ELR (cell line): ENCODE measurements at places on chromosomes 5 and 9.

DNA sequence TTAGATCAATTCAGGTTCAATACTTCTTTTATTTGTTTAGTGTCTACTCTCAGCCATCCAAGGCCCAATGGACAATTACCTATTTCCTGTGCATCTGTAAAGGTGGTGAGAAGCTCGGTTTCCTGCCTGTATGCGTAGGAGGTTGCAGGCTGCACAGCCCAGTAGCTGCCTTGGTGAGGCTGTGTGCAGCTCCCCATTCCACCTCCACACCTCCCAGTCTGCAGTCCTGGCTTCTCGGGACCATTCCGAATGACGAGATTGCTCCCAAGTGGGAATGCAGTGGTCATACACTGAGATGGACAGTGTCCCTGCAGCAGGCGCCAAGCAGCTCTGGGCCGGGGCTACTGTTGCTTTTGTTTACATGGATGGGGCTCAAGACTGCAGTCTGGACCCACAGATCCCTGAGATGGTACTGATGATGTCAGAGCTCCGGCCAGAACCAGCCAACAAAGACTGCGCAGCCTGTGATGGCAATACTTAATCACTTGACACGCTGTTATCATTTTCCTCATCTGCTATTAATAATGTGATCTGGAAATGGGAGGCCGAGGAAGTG, 206.1 kb upstream of the IRX1 start:
- DNase-seq = no peak

DNA sequence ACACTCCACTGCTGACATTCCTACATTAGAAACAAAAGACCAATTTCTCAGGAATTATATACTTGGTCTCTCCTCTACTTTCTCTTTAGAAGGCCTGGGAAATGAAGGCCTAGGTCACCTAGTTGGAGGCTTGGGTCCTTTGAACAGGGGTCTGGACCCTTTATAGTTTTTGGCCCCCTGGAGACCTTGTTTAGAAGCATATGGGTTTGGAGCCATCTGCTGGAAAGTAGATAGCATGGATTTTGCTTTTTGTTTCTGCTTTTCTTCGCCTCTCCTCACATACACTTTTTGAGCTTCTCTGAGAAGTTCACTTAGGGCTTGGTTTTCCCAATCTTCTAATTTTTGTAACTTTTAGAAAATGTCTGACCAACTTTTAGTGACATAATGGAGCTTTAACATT, 67.1 kb upstream of the CDK20 start:
- DNase-seq = peak; percentile 37

GRCh38 chr9:93346231-93347112, 105.0 kb upstream of the FAM120A start:
- DNase-seq = no peak

GRCh38 chr9:27209034-27209433, 87.9 kb downstream of the EQTN start:
- no peak for DNase-seq

DNA sequence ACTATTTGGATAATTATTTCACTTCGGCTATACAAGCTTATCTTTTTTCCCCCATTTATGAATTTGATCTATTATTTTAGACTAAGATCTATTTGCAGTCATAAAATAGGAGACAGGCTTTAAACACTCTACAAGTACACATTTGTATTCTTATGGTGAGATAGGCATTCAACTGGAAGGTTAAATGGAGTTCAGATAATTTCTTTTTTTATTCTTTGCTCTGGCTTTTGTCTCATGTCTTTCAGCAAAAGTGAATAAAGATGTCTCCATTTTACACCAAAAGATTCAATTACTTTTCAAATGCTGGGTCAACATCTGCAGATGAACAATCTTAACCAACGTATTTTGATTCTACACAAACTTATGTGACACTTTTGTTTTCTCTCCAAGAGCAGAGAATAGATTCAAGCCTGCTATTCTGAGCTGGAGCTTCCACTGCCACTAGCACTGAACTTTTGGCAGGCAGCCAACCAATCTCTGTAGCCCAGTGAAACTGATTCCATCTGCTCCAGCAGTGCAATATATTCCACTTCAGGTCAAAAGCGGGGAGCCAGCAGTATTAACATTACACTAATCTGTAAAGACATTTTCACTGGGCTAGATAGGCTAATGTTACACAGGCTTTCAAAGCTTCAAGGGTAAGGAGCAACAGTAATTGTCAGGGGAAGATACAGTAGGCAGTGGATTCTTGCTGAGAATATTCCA, 452.0 kb upstream of the ZNF608 start:
- DNase-seq = peak; percentile 32

DNA sequence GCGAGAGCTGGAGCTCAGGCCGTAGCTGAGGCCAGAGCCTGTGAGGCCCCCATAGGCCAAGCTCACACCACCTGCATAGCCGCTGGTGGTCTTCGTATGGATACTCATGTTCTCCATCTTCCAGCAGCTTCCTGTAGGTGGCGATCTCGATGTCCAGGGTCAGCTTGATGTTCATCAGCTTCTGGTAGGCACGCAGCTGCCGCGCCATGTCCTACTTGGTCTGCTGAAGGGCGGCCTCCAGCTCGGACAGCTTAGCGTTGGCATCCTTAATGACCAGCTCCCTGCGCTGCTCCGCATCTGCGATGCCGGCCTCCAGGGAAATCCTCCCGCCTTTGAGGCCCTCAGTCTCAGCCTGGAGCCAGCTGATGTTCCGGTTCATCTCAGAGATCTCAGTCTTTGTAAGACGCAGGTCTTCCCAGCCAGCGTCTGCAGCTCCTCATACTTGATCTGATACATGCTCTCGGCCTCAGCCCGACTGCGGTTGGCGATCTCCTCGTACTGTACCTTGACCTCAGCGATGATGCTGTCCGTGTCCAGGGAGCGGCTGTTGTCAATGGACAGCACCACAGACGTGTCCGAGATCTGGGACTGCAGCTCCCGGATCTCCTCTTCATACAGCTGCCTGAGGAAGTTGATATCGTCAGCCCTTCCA, 172.1 kb downstream of the PPP2R2B start:
- DNase-seq = no peak

DNA sequence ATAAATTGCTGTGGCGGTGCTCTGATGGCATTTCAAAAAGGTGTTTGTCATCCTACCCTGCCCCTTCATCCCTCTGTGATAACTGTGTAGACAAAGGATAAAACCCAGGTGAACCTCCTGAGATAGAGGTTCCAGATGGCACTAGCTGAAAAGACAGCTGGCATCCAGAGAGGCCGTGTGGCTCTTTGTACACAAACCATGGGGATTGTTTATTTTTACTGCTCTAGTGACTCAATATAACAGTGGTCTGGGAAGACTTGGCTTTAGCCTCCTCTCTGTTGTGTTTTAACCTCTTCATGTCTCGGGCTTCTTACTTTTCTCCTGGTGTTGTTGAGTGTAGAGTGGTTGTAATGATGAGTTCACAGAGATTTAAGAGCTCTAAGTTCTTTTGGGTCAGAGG, 48.8 kb downstream of the SH3GL2 start:
- peak; percentile 38 for DNase-seq

GRCh38 chr5:173881811-173882575, 6.2 kb upstream of the CPEB4 start:
- peak; percentile 72 for DNase-seq

DNA sequence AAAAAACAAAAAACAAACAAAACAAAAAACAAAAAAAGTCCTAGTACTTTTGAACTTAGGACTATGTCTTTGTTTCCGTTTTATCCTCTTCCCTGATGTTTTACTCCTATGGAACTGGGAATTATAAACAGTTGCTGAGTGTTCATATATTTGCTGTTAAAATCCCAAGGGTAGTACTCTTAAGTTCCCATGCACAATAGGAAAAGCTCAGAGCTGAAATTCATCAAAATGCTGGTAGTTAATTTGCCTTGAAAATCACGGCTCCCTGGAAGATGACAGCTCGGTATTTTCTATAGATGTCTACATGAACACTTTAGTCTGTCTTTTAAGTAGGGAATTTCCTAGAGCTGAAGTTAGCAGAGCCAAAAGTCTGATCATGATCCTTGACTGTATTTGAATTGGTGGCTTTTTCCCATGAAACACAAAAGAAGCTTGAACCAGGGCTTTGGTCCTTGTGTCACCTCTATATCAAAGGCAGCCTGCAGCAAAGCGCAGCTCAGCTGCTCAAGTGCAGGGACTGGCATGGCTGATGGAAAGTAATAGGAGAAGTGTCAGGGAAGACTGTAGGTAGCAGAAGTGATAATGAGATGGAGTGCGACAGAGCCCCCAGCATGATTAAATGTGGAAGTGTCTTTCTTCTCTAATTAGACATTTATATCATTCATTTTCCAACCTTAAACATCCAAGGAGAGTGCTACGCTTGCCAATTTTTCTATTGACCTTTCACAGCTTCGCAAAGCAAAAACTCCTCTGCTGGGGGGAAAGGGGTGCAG, 310.9 kb downstream of the TRIM36 start:
- DNase-seq = no peak

GRCh38 chr9:19385786-19386501, 5.9 kb upstream of the RPS6 start:
- no peak for DNase-seq

- no peak for DNase-seq
Observed at GRCh38 chr9:24500761-24501160, 44.9 kb downstream of the IZUMO3 start.

DNA sequence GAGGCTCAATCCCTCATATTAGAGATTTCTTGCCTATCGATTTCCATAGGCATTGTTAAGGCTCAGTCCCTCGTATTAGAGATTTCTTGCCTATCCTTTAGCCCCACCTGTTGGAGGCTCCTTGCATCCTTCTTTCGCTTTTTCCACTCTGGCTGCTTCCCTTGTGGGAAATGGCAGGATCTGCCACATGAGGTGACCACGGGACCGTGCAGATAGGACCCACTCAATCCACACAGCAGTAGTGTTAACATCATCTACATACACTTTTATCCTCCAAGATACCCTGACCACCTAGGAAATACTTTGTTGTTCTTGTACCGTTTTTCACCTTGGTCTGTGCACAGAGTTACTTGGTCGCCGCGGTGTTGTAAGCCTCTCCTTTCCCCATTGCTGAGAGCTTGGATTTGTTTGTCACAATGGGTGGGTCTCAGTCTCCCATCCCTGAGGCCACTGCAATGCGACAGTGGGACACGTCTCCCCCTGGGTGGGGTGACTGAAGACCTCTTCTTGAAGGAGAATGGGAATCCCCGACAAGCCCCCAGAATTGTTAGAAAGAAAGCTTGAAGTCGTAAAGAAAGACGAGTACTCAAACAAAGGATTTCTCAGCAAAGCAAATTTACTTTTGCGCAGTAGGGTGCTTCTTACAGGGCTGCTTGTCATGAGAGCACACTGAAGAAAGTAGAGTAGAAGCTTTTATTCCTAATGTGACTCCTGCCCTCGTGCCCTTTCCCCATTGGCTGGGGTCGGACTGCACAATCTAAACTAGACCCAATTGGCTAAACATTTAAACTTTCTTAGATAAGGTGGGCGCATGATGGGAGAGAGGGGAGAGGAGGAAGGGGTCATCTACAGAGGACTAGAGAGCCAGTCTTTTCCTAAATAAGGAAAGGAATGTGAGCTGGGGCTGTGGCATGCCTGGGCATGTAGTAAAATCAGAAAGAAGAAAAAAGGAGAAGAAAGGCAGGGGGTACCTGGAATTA, 19.8 kb downstream of the IFT74 start:
- DNase-seq = peak; percentile 66

- no peak for DNase-seq
Observed at GRCh38 chr9:131320031-131320685, 30.6 kb downstream of the PLPP7 start.

- no peak for DNase-seq
Observed at GRCh38 chr5:93586736-93587596, 3.9 kb downstream of the NR2F1 start.

- no peak for DNase-seq
Observed at GRCh38 chr5:136076881-136077445, 48.2 kb downstream of the TGFBI start.

GRCh38 chr9:94938384-94938783, 211.9 kb downstream of the AOPEP start:
- DNase-seq = no peak

DNA sequence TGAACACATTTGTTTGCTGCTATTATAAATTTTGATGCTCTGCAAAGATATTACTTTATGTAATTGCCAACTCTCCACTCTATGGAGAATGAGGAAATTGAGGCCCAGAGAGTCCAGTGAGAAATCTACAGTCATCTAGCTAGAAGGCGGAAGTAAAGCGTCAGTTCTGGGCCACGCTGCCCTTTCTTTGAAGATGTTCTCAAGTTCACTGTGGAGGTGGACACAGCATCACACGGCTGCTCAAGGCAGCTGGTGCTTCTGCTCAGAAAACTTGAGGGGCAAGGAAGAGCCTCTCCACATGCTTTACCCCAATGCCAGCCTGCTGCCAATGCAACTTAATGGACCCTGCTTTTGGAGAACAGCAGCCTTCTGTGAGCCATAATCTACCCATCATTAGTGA, 96.3 kb downstream of the TTLL11 start:
- no peak for DNase-seq
